ENCODE measurements at places on chromosomes 11 and 22. TPM values are rescaled to one million over a fixed set of nuclear protein-coding genes. Genes with fewer than 3 reads are reported as not detected.

Gene ALDH3B1
- total RNA-seq: 0.44 TPM

Gene KIRREL3
- total RNA-seq: not detected

Gene LRRC75B
- total RNA-seq: not detected

Gene SLC22A9
- not detected for total RNA-seq

Gene IGF2
- not detected for total RNA-seq

Gene UBQLNL
- 0.30 TPM for total RNA-seq

Gene FAM83F
- 6.8 TPM for total RNA-seq

Gene TSGA10IP
- total RNA-seq: not detected

Gene OR4A16
- total RNA-seq: not detected

Gene SYCE3
- not detected for total RNA-seq

Gene BAIAP2L2
- 1.0 TPM for total RNA-seq

Gene CCDC188
- total RNA-seq: not detected

Gene TRIM34
- total RNA-seq: 3.0 TPM

Gene SYT12
- not detected for total RNA-seq

Gene CABP4
- 7.5 TPM for total RNA-seq

Gene GAS2
- 2.2 TPM for total RNA-seq

Gene CBLIF
- total RNA-seq: not detected

Gene POU2F3
- total RNA-seq: not detected

Gene SMIM35
- 0.08 TPM for total RNA-seq

Gene B4GALNT4
- 4.2 TPM for total RNA-seq

Gene PRODH
- not detected for total RNA-seq

Gene HTR3B
- total RNA-seq: not detected

Gene MS4A6E
- total RNA-seq: not detected

All from CD4-positive, alpha-beta T cell (primary cell).